Ureter (tissue), 1 donor: ENCODE measurements at places on chromosomes 4 and X. TPM values are rescaled to one million over a fixed set of nuclear protein-coding genes. Genes with fewer than 3 reads are reported as not detected.

DNA sequence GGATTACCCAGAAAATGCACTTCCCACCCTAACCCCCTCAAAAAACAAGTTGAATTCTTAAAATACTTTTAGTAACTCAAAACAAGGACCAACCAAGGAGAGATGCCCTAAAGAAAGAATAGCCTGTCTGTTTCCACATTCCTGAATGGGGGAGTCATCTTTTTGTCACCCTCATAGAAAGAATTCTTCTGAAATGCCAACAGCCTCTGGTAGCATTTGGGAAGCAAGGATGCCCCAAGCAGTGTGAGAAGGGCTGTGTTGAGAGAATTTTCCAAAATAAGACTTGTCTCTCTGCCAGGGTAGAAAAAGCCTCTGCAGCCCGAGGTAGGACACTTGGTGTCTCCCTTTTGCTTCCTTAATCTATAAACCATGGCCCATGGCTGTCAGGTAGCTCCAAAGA is 173.1 kb upstream of the VCX3A start:
- DNase-seq: no peak

GRCh38 chr4:98802770-98803198 is 126.1 kb downstream of the EIF4E start:
- DNase-seq: no peak

HERC5 gene
- total RNA-seq: 3.0 TPM

DIPK2B gene
- total RNA-seq: 27.1 TPM

- no peak for DNase-seq
These were observed 912.1 kb upstream of the GRIA3 start for GRCh38 chrX:122272011-122272410.

DNAAF6 gene
- not detected for total RNA-seq
